ENCODE measurements at places on chromosomes 7 and 10. TPM values are rescaled to one million over a fixed set of nuclear protein-coding genes. Genes with fewer than 3 reads are reported as not detected.
A peak's percentile ranks its signal among the peaks of the same experiment; 100 is the strongest.

- no peaks in the 10 kb centered on the region for H3K36me3 ChIP-seq
- no peak for DNase-seq
- no peak overlapping the region for H3K4me3 ChIP-seq
- peak overlapping the region; percentile 68 for H3K27ac ChIP-seq
These were observed 46.3 kb downstream of the VIPR2 start for GRCh38 chr7:159098424-159098786.

DNA sequence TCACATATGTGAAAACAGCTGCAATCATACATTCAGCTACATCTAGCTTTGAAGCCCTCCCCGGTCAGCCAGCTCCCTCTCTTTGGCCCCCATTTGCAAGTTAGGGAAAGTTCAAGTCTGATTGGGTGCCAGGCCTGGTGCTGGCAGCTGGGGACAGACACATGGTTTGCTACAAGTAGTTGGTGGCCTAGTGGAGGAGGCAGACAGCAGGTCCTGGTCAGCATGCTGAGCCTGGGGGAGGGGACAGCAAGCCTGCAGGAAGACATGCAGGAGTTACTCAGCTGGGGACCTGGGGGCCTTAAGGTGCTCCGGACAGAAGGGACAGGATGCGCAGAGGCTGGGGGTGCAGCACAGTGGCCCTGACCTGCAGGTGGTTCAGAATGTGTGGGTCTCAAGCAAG is 956.9 kb upstream of the ZNF722 start:
- no peak for DNase-seq
- no peaks in the 10 kb centered on the region for H3K27me3 ChIP-seq
- no peak overlapping the region for H3K27ac ChIP-seq
- H3K4me3 ChIP-seq = no peak overlapping the region
- no peaks in the 10 kb centered on the region for H3K4me1 ChIP-seq

PNLIP gene
- not detected for total RNA-seq

LIPJ gene
- total RNA-seq = not detected

DNA sequence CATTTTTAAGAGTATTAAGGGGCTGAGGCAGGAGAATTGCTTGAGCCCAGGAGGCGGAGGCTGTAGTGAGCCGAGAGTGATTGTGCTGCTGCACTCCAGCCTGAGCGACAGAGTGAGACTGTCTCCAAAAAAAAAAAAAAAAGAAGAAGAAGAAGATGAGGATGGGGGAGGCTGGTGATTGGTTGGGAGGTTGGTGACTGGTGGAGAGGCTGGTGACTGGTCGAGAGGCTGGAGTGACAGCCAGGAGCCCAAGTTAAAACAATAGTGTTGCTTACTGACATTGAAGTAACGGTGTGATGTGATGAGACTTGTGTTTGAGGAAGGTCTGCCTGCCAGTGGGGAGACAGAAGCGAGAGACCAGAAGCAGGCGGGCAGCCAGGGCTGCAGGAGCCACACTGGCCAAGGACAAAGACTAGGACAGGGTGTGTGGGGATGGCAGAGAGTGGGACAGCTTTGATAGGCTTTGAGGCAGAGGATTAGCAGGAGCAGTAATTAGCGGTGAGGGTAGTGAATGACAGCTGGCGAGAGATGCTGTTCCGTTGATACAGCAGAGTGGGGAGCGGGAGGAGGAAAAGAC is 4.9 kb downstream of the SRRT start:
- no peak for DNase-seq
- H3K4me3 ChIP-seq = no peak overlapping the region
- H3K36me3 ChIP-seq = peaks cover 3% of the 10 kb centered on the region
- no peaks in the 10 kb centered on the region for H3K27me3 ChIP-seq
- no peak overlapping the region for H3K27ac ChIP-seq
- peaks cover 35% of the 10 kb centered on the region for H3K4me1 ChIP-seq

DNA sequence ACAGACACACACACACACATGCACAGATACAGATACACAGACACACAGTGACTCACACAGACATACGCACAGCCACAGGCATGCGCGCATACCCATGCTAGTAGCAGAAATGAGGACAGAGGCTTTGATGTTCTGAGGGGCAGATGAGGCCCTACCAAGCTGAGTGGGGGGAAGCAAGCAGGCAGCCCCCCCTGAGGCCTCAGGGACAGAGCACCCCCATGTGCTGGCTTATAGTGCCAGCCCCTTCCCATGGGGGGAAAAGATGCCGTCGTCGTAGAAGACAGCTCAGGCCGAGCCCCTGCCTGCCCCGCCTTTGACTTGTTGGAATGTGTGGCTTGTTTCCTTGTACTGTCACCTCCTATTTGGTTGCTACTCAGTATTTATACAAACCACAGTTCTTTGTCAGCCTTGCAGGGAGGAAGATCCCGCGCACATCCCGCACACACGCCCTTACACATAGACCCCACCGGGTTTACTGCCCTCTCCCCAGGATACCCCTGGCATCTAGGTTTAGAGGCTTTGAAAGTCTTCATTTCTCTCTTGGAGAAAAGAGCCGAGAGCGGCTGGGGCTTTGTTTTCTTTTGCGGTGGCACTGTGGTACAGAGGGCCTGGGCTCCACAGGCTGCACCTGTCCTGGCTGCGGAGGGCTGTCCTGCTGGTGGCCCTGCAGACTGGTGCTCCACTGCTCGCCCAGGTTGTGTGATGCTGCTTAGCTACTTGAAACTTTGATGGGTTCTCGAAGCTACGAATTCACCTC is 112.5 kb downstream of the DOCK1 start:
- peaks cover 10% of the 10 kb centered on the region for H3K4me1 ChIP-seq
- no peaks in the 10 kb centered on the region for H3K27me3 ChIP-seq
- H3K36me3 ChIP-seq = peaks cover 5% of the 10 kb centered on the region
- no peak overlapping the region for H3K4me3 ChIP-seq

DNA sequence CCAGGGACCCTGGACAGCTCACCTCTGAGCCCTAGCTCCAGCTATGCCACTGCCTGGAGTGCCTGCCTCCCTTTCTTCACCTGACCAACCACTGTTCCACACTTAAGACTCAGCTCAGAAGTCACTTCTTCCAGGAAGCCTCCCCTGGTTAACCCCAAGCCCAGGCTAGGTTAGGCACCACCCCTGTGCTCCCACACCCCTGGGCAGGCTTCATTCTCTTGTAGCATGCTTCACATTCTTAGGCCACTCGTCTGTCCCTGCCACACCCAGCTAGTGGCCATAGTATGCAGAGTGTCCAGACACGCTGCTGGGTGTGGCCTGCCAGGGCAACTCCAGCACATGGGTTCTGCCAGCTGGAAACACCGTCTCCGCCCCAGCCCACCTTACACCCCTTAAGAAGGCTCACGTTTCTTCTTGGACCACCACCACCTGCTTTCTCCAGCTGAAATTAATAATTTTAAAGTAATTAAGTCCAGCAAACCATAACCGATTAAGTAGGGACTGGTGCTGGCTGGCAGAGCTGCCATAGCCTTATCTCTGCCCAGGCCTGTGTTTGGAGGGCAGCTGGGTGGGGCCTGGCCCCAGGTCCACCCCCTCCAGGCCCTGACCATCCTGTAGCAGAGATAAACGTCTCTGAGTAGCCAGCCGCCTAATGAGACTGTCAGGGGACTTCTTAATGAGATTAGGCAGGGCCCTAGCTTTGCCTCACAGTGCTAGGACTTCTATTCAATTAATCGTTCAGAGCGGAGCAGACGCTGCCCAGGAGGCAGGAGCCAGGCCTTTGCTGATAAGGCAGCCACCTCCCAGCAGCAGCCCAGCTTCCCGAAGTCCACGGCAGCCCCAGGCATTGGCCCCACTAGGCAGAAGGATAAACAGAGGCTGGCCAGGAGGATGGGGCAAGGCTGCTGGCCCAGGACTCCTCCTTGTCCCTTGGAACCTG is 20.5 kb downstream of the GRID1 start:
- DNase-seq = no peak
- no peaks in the 10 kb centered on the region for H3K4me1 ChIP-seq
- no peak overlapping the region for H3K4me3 ChIP-seq
- H3K27ac ChIP-seq = no peak overlapping the region
- H3K36me3 ChIP-seq = no peaks in the 10 kb centered on the region
- no peaks in the 10 kb centered on the region for H3K27me3 ChIP-seq

AMPH gene
- total RNA-seq = 13.3 TPM

DNA sequence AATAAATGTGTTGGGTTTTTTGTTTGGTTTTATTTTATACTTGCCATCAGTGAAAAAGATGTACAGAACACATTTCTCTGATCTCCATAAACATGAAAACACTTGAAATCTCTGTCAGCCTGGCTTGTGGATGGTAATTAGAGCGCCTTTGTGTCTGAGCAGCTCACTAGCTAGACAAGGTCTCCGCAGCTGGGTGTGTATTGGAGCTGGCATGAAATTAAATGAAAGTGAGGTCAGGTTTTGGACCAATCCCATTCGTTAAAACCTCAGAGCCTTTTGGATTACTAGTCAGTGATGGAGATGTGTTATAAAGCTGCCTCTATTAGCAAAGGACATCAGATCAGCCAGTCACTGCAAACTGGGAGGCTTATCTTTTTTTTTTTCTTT is 2.7 kb downstream of the FRAT1 start:
- H3K36me3 ChIP-seq = no peaks in the 10 kb centered on the region
- H3K4me1 ChIP-seq = peaks cover 31% of the 10 kb centered on the region
- DNase-seq = no peak
- no peak overlapping the region for H3K27ac ChIP-seq
- H3K4me3 ChIP-seq = no peak overlapping the region
- H3K27me3 ChIP-seq = no peaks in the 10 kb centered on the region

PSD gene
- total RNA-seq = 6.4 TPM

- H3K36me3 ChIP-seq = no peaks in the 10 kb centered on the region
- H3K4me1 ChIP-seq = no peaks in the 10 kb centered on the region
- H3K4me3 ChIP-seq = no peak overlapping the region
- no peaks in the 10 kb centered on the region for H3K27me3 ChIP-seq
These were observed 749.1 kb upstream of the LRRTM3 start for GRCh38 chr10:66176772-66177171.

FAM25A gene
- 40.0 TPM for total RNA-seq

- no peaks in the 10 kb centered on the region for H3K27me3 ChIP-seq
- H3K4me3 ChIP-seq = no peak overlapping the region
- H3K4me1 ChIP-seq = peaks cover 48% of the 10 kb centered on the region
- no peaks in the 10 kb centered on the region for H3K36me3 ChIP-seq
These were observed 200.1 kb downstream of the DIP2C start for GRCh38 chr10:489330-489729.

WNT16 gene
- total RNA-seq = 7.4 TPM

DNA sequence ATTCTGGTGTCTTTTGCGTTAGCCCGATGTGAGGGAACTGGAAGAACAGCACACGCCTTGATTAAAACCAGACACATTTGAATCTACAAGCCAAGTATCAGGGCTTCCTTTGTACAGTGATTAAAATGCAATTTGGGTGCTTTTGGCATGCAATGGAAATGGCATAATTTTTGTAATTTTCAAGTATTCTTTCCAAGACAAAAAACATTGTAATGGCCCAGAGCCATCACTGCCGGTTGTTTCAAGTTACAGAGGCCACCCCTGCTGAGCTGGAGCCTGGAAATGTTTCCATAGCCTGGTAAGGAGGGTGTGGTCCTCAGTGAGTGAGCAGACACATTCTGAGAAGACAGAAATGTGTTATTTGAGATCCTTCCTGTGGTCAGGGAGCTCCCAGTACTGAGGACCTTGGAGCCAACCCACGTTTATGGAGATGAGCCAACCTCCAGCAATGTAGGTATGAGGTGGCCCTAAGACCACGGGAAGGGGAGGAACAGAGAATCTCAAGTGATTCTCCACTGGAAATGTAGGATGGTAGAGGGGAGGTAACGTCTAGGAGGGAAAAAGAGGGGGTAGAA is 20.9 kb downstream of the TEX36 start:
- H3K27ac ChIP-seq = no peak overlapping the region
- DNase-seq = no peak
- H3K4me1 ChIP-seq = peaks cover 6% of the 10 kb centered on the region
- no peaks in the 10 kb centered on the region for H3K27me3 ChIP-seq

- no peak for DNase-seq
- no peaks in the 10 kb centered on the region for H3K27me3 ChIP-seq
- no peaks in the 10 kb centered on the region for H3K4me1 ChIP-seq
- H3K4me3 ChIP-seq = no peak overlapping the region
- H3K27ac ChIP-seq = no peak overlapping the region
- H3K36me3 ChIP-seq = no peaks in the 10 kb centered on the region
These were observed 12.0 kb upstream of the PARD3 start for GRCh38 chr10:34826857-34827766.

- no peak overlapping the region for H3K4me3 ChIP-seq
- H3K27ac ChIP-seq = peak overlapping the region; percentile 60
- DNase-seq = no peak
- H3K27me3 ChIP-seq = no peaks in the 10 kb centered on the region
These were observed 181.4 kb upstream of the TNS3 start for GRCh38 chr7:47763063-47763974.

- peaks cover 39% of the 10 kb centered on the region for H3K4me1 ChIP-seq
- H3K27ac ChIP-seq = peak within 1 kb of the TSS; percentile 71
- peak within 1 kb of the TSS; percentile 59 for H3K4me3 ChIP-seq
These were observed at the start of gene NEURL1 for GRCh38 chr10:103493362-103493915. Gene NEURL1, plus strand, starts transcription at chr10:103493705. Its CDS starts 683 bp downstream, at chr10:103494388.

- H3K27me3 ChIP-seq = no peaks in the 10 kb centered on the region
- H3K4me3 ChIP-seq = no peak overlapping the region
- H3K36me3 ChIP-seq = no peaks in the 10 kb centered on the region
- DNase-seq = no peak
- no peaks in the 10 kb centered on the region for H3K4me1 ChIP-seq
- no peak overlapping the region for H3K27ac ChIP-seq
These were observed 58.9 kb downstream of the FRMPD2 start for GRCh38 chr10:48215486-48216203.

DNA sequence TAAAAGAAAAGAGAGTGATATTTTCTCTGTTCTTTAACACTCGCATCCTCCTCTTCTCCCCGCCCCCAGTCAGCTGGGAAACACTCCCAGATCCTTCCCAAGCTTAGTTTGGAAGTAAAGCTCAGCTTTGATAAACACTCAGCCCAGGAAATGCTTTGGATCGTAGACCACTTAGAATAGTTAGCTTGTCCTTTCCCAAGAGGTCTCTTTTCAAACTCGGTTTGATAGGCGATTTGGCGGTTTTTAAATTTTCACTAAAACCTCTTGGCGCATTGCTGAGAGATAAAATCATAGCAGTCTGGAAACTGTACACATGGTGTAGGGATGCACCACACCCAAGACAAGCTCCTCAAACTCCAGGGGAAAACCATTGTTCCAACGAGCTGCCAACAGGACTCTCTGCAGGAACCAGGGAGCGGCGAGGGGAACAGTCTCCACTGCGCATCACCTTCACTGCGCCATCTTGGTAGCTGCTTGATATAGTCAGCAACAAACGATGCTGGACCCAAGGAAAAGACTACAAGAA is 22.3 kb downstream of the SMURF1 start:
- peaks cover 62% of the 10 kb centered on the region for H3K4me1 ChIP-seq
- peak overlapping the region; percentile 27 for H3K27ac ChIP-seq
- H3K4me3 ChIP-seq = no peak overlapping the region
- no peak for DNase-seq
- H3K27me3 ChIP-seq = no peaks in the 10 kb centered on the region

GRCh38 chr10:75877877-75878276 is 446.5 kb downstream of the LRMDA start:
- H3K36me3 ChIP-seq = no peaks in the 10 kb centered on the region
- no peak overlapping the region for H3K27ac ChIP-seq
- no peak overlapping the region for H3K4me3 ChIP-seq
- no peaks in the 10 kb centered on the region for H3K27me3 ChIP-seq

- DNase-seq = no peak
- H3K27me3 ChIP-seq = no peaks in the 10 kb centered on the region
- H3K27ac ChIP-seq = no peak overlapping the region
- H3K4me1 ChIP-seq = no peaks in the 10 kb centered on the region
- H3K4me3 ChIP-seq = no peak overlapping the region
These were observed 103.3 kb downstream of the CFAP58 start for GRCh38 chr10:104456802-104457542.

ERVW-1 gene
- total RNA-seq = not detected

GRCh38 chr10:110360857-110361474 is 56.2 kb upstream of the SMNDC1 start:
- DNase-seq = no peak
- H3K36me3 ChIP-seq = no peaks in the 10 kb centered on the region
- no peak overlapping the region for H3K4me3 ChIP-seq
- H3K27me3 ChIP-seq = no peaks in the 10 kb centered on the region

- no peaks in the 10 kb centered on the region for H3K4me1 ChIP-seq
- no peaks in the 10 kb centered on the region for H3K36me3 ChIP-seq
These were observed 173.9 kb downstream of the GRID1 start for GRCh38 chr10:86192691-86193090.

Measured in vagina (tissue), 2 donors.